Stimulated activated memory B cell treated with anti-CD40 and anti-IgM and Interleukin-4, amounts not matched to agents 10 μg/mL and 1 μg/mL and 100 μg/mL, for 72 hours (primary cell): ENCODE measurements at places on chromosomes 1 and 21.

- no peak overlapping the region for H3K4me3 ChIP-seq
- H3K4me1 ChIP-seq = peaks cover 8% of the 10 kb centered on the region
- no peaks in the 10 kb centered on the region for H3K27me3 ChIP-seq
- H3K27ac ChIP-seq = no peak overlapping the region
- no peak for ATAC-seq
These were observed 41.5 kb upstream of the SDC3 start for GRCh38 chr1:30950053-30950452.

DNA sequence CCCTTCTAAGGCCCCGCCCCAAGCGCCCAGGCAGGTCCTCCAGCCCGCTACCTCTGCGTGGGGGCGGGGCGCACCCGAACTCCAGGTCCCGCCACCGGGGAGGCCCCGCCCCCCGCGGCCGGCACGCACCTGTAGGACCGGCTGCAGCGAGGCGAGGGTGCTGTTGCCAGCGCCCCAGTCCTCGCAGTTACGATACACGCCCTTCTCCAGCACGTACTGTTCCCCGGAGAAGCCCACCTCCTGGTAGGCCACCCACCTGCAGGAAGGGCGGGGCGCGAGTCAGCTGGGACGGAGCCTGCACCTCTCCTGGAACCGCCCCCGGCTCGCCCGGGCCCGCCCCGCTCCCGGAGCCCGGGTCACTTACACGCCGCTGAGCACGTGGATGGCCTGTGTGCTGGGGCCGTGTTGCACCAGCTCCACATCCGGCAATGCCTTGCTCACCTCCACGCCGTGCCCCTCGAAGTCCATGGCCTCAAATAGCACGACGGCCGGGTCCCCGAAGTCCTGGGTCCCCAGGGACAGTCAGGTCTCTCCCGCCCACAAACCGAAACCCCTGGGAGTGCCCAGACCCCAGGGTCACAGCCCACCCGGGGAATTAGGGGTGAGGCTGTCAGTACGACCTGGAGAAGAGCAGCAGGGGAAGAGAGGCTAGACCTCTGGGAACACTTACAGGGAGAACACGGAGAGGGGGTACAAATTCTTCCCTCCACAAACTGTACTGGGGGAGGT lies 17.3 kb downstream of the CRYBG2 start:
- H3K27me3 ChIP-seq = no peaks in the 10 kb centered on the region
- H3K4me1 ChIP-seq = peaks cover 20% of the 10 kb centered on the region
- H3K4me3 ChIP-seq = peak overlapping the region; percentile 85
- peak overlapping the region; percentile 44 for H3K27ac ChIP-seq
- ATAC-seq = peak; percentile 96

- peaks cover 6% of the 10 kb centered on the region for H3K4me1 ChIP-seq
- H3K27ac ChIP-seq = no peak overlapping the region
- H3K4me3 ChIP-seq = no peak overlapping the region
These were observed 46.9 kb downstream of the YARS1 start for GRCh38 chr1:32770221-32770731.

DNA sequence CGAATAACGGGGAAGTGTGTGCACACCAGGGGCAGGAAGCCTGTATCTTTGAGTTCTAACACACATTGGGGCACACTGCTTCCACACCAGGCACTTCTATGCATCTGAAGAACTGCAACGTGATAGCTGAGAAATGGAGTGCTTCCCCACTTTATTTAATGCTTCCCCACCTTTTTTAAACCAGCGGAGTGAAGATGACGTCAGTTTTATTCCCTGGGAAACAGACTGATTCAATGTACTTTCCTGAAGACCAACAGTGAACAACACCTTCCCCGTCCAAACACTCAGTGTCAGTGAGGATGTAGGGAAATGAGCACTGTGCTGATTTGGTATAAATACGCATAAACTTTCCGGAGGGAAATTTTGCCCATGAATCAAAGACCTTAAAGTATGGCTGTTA lies 87.1 kb downstream of the PGBD5 start:
- ATAC-seq = no peak
- no peaks in the 10 kb centered on the region for H3K36me3 ChIP-seq
- H3K4me3 ChIP-seq = no peak overlapping the region
- peaks cover 38% of the 10 kb centered on the region for H3K27me3 ChIP-seq

DNA sequence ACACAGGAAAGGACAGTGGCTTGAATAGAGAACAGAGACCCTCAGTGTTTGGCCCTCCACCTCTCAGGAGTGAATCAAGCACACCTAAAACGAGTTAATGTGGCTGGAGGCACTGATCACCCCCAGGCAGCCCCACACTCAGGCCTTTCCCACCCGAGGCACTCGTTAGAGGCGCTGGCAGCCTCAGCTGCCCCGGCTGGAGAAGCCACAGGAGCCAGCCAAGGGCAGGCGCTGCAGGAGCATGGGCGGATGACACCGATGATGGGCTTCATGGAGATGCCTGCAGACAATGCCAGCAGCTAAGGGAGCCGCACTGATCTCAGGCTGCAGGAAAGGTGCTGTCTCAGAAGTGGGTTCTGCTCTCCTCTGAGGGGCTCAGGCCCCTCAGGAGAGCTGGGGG lies 24.1 kb upstream of the ABCG1 start:
- no peaks in the 10 kb centered on the region for H3K27me3 ChIP-seq
- H3K4me3 ChIP-seq = no peak overlapping the region
- ATAC-seq = no peak
- no peaks in the 10 kb centered on the region for H3K36me3 ChIP-seq
- peaks cover 35% of the 10 kb centered on the region for H3K4me1 ChIP-seq
- H3K27ac ChIP-seq = no peak overlapping the region

DNA sequence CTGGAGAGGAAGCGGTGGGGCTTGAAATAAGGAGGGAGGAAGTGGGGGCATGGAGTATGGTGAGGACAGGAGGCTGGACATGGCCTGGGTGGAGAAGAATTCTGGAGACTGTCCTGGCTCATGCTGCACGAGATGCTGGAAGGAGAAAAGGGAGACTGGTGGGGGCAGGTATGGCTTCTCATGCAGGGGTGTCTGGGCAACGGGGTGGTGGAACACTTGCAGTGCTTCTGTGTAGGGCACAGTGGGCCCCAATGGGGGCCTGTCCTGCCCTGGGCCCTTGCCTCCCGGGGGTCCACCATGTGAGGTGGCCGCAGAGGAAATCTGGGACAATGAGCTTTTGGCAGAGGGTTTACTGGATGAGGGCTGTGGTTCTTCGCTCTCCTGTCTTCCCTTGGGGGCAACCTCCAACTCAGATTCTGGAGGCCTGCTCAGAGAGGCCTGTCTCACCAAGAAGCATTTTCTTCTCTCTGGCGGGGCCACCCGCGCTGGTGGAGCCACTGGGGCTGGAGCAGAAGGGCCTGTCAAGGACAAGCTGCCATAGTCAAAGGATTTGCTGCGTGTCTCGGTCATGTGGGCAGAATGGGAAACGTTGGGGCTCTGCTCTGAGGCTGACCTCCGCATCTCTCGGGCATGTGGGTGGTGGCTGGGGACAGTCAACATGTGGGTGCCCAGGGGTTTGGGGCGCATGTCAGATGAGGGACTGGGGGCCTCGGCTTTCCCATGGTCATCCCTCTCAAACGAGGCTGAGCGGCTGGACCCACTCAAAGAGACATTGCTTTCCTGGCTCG lies 96.9 kb upstream of the EDN2 start:
- ATAC-seq = no peak
- peaks cover 6% of the 10 kb centered on the region for H3K4me1 ChIP-seq
- peaks cover 61% of the 10 kb centered on the region for H3K36me3 ChIP-seq
- peak overlapping the region; percentile 42 for H3K27ac ChIP-seq

DNA sequence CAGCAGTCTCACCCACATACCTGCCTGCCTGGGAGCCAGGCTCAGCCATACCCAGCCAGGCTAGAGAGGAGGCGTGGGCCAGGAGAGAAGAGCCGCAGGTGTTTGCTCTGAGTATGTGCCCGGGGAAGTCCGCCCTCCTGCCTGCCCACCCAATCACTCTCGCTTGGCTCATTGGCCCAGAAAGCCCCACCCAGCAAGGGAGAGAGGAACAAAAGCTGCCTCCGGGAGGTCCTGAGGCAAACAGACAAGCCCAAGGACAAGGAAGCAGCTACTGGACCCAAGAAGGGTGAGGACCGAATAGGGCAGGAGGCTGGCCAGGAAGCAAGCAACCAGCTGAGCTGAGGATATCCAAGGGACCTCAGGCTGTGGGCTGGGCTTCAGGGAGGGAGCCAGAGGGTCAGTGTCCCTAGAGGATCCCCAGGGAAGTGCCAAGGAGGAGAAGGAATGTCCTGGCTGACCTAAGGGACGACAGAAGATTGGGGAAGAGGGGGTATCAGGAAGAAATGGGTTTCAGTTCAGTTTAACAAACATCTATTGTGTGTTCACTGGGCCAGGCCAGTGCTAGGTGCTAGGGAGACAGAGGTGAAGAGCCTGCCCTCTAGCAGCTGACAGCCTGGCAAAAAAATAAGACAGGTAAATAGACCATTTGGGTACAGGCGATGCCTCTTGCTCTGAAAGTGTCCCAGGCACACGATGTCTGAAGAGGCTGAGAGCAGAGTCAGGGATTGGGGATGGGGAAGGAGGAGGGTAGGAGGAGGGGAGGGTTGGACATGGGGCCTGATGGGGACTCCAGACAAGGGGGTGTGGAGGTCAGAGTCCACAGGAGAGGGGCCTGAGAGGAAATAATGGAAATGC lies at the start of gene GJB4:
GJB4 (plus strand) TSS at position 238 of the 855 bp plus-strand sequence. CDS start 1,515 bp downstream, outside the sequence.
- no peaks in the 10 kb centered on the region for H3K4me1 ChIP-seq
- ATAC-seq = no peak
- no peak within 1 kb of the TSS for H3K4me3 ChIP-seq
- no peak within 1 kb of the TSS for H3K27ac ChIP-seq
- peaks cover 39% of the 10 kb centered on the region for H3K27me3 ChIP-seq

DNA sequence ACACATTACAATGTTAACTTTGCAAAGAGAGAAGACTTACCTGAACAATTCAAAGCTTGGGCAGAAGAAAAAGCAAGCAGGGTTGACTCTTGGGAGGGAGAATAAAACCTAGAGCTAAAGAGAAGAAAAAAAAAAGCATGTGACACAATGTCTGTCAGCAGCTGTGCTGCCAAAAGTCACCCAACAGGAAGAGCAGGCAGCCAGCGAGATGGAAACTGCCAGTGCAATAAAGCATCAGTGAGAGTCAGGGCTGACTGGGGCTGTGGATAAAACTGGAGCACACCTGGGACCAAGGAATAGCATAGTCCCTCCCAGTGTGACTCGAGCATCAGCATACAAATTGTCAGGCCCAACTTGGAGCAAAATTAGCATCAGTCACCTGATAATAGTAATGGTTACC lies 65.0 kb upstream of the SLC22A15 start:
- peaks cover 28% of the 10 kb centered on the region for H3K27me3 ChIP-seq
- no peaks in the 10 kb centered on the region for H3K4me1 ChIP-seq
- no peaks in the 10 kb centered on the region for H3K36me3 ChIP-seq
- H3K4me3 ChIP-seq = no peak overlapping the region
- no peak overlapping the region for H3K27ac ChIP-seq

DNA sequence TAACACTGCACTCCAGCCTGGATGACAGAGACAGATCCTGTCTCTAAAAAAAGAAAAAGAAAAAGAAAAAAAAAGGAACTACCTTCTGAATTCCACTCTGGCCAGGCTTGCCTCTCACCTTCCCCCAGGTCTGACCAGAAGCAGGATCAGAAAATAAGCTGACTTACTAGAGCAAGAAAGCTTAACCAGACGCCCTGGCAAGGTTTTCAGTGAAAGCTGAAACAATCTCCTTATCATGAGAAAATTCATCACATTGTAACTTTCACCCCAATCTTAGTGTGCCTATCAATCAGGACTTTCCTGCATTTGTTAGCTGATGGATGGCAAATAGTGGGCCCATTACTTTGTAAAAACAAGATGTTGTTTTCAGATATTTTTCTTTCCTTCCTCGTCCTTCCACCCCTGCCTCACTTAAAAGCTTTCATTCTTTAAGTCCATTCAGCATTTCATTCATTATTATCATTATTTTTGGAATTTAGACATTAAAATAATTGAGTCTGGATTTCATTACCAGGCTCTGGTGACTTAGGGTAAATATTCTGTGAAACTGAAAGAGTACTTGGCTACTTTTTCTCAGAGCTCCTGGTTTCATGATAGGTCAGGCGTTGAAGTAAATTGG lies 96.5 kb upstream of the CD34 start:
- H3K4me3 ChIP-seq = no peak overlapping the region
- H3K27me3 ChIP-seq = peaks cover 9% of the 10 kb centered on the region
- no peaks in the 10 kb centered on the region for H3K36me3 ChIP-seq

DNA sequence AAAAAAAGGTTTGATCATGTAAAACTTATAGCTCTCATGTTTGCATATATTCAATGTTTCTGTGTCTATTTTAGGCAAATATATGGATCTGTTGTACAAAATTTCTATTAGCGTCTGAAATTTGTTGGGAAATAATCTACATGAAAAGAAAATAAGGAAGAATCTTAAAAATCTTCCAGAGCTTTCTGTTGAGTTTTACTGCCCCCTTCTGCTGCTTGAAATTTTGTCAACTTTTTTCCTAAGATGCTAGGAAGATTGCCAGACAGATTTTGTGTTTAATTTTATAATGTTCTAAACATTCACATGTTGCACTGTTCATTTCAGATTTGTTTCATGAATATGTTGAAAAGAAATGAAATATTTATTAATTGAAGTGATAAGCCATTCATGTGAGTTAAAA lies 2.5 kb upstream of the PTGS2 start:
- no peak for ATAC-seq
- no peak overlapping the region for H3K4me3 ChIP-seq
- peaks cover 72% of the 10 kb centered on the region for H3K27me3 ChIP-seq
- peaks cover 13% of the 10 kb centered on the region for H3K4me1 ChIP-seq
- H3K36me3 ChIP-seq = no peaks in the 10 kb centered on the region
- no peak overlapping the region for H3K27ac ChIP-seq

DNA sequence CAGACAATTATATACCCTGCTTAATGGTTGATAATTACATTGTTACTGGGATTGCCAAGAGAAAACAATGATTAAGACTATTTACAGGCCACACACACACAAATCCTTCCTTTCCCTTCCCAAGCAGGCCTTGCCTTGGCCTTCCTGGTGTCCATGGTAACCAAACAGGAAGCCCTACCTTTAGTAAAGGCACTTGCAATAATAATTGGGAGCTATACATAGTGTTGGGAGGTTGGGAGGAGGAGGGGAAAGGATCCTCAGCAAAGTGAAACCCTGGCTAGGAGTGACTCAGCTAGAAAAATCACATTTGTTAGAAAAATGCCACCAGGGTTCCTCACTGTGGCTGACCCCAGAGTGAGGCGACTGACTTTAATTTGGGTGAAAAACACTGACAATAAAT lies 122.3 kb upstream of the ADAR start:
- no peaks in the 10 kb centered on the region for H3K36me3 ChIP-seq
- H3K4me1 ChIP-seq = peaks cover 5% of the 10 kb centered on the region
- H3K27ac ChIP-seq = no peak overlapping the region
- ATAC-seq = no peak

- no peaks in the 10 kb centered on the region for H3K4me1 ChIP-seq
- peaks cover 15% of the 10 kb centered on the region for H3K27me3 ChIP-seq
These were observed 496.1 kb downstream of the PTPRU start for GRCh38 chr1:29732453-29732852.
